ENCODE measurements at places on chromosomes 16 and 17.
A peak's percentile ranks its signal among the peaks of the same experiment; 100 is the strongest.

GRCh38 chr17:37274461-37274860, 101.3 kb upstream of the C17orf78 start:
- no peak for DNase-seq

DNA sequence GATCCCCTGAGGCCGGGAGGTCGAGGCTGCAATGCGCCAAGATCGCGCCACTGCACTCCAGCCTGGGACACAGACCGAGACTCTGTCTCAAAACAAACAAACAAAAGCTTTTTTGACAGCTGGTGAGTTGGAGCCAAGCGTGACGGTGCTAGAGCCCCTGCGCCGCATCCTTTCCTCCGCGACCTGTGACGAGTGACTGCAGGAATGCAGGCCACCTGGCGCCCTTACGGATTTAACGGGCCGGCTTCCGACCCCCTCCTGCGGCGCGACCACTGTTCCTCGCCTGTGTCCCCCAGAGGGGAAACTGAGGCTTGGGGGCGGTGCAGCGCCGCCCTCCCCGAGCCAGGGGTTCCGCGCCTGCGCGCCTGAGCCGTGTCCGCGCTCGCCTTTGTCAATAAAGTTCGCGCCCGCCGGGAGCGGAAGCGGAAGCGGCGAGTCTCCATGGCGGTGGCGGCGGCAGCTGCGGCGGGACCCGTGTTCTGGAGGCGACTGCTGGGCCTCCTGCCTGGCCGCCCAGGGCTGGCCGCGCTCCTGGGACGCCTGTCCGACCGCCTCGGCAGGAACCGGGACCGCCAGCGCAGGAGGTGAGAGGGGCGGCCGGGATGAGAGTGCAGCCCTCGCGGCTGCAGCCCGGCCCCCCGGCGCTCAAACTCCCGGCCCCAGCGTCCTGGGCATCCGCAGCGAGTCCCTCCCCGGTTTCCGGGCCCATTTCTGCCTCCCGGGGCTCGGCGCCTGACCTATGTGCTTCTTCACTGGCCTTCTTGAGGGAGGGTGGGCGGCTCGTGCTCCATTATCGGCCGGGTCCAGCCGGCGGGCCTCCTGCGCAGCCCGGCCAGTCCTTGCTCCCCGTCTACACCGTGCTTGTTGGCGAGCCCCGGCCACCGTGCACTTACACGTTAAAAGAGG, at the start of gene PGS1:
Gene PGS1, plus strand, starts transcription at position 425 of the 906 bp plus-strand sequence. Its CDS starts 17 bp downstream, at position 442.
- DNase-seq = peak; percentile 64

DNA sequence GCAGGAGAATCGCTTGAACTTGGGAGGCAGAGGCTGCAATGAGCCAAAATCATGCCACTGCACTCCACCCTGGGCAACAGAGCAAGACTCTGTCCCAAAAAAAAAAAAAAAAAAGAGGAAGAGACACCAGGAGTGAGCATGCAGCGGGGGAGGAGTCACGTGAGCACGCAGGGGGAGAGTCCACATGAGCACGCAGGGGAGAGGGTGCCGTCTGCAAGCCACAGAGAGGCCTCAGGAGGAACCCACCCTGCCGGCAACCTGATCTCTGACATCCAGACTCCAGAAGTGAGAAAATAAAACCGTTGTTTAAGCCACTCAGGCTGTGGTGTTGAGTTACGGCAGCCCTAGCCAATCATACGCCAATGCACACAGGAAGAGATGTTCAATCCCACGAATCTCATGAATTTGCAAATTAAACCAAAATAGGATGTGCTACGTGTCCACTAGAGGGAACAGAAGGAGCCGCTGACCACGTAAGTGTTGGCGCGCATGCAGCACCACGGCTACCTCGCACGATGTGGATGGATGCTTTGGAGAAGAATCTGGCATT, 42.2 kb downstream of the CCDC57 start:
- no peak for DNase-seq

- DNase-seq = no peak
These were observed 23.2 kb upstream of the FASN start for GRCh38 chr17:82121246-82121645.

- no peak for DNase-seq
These were observed 78.7 kb downstream of the N4BP1 start for GRCh38 chr16:48531011-48531962.

DNA sequence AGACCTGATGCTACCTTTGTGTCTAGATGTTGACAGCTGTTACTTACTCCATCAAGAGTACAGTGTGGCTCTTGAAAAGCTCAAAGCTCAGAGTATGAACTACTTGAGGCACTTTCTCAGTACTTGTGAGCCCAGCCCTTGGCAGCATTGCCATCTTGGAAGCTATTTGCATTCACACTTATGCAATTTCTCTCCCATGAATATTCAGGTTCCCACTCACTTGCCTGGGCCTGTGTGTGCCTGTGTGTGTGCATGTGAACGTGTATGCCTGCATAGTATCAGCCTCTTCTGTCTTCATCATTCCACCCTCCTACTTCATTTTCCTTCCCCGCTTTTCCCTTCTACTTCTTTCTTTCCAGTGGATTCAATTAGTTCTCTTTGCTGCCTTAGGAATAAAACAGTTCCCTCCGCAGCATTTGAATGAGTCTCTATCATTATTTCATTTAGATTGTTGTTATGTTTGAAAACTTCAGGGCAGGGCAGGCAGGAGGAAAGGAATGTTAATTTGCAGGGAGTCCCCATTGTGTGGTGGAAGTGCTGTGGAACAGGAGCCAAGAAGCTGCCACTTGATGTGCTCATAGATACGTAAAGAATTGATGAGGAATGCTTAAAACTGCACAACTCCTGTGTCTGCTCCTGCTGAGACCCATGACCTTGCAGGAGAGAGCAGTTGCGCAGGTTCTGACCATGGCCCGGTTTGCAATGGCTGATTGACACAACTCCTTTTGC, 58.9 kb downstream of the HS3ST4 start:
- no peak for DNase-seq

GRCh38 chr17:39104657-39105056, 46.8 kb downstream of the PLXDC1 start:
- no peak for DNase-seq

GRCh38 chr17:56113486-56113885, 39.8 kb upstream of the ANKFN1 start:
- DNase-seq = no peak

All from GM18507 (cell line).